NCI-H69 (cell line): ENCODE measurements at places on chromosomes 5 and 9.
A peak's percentile ranks its signal among the peaks of the same experiment; 100 is the strongest.

- DNase-seq: no peak
Observed at GRCh38 chr9:130408669-130409068, 36.1 kb upstream of the ASS1 start.

DNA sequence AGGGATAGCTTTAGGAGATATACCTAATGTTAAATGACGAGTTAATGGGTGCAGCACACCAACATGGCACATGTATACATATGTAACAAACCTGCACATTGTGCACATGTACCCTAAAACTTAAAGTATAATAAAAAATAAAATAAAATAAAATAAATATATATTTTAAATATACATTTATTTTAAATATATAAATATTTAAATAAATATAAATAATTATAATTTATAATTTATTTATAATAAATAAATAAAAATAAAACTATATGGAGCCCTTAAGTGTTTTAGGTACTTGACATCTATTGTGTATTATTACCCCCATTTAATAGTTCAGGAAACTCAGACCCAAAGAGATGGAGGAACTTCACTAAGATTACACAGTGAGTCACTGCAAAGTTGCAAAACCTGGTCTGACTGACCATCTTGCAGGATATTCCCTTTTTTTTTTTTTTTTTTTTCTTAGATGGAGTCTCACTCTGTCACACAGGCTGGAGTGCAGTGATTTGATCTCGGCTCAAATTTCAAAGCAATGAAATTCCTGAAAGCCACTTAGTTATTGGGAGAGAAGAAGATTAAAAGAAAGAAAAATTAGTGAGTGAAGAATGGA lies 5.8 kb upstream of the C5orf52 start:
- DNase-seq: no peak

DNA sequence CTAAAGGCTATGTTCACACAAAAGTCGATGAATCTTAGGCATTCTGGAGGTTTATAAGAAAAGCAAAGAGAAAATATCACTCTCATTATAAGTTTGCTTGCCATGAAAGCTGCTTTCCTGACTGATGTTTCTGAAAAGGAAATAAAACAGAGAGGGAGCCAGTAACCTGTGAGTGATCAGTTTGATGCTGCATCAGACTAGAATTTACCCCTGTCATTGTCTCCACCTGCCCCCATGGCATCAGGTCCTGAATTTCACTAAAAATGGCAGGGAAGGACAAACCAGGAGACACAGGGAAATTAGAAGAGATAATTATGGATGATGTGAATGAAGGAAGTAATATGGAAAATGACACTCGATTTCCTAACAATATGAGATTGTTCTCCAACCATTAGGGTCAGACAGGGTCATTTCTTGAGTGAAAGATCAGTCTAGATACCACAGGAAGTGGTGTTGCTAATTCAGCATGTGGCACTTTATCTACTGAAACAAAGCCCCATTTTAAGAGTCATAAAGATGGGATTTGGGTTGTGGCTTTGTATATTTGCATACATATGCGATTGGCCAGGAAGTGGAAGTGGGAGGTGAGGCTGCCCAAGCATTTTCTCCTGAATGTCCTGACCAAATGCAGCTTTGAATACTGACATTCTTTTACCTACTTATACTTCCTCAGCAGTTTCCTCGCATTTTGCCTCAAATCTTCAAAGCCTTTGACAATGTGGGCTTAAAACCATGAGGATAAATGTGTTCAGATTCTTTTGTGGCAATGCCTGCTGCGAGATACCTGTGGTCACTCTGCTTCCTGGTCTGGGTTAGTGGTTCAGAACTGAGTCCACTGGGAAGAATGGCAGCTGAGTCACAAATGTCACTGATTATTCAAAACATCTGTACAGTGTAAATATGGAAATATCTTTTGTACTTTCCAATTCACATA lies 29.7 kb downstream of the MEGF10 start:
- DNase-seq: peak; percentile 18

- DNase-seq: no peak
Observed at GRCh38 chr5:66246608-66247007, 102.5 kb downstream of the SREK1 start.
